ENCODE measurements at places on chromosomes 2 and 18.

- DNase-seq, result no peak
Observed at GRCh38 chr18:53864770-53865169, 359.7 kb downstream of the MBD2 start.

- no peak for DNase-seq
Observed at GRCh38 chr2:152763651-152764050, 45.2 kb downstream of the ARL6IP6 start.

DNA sequence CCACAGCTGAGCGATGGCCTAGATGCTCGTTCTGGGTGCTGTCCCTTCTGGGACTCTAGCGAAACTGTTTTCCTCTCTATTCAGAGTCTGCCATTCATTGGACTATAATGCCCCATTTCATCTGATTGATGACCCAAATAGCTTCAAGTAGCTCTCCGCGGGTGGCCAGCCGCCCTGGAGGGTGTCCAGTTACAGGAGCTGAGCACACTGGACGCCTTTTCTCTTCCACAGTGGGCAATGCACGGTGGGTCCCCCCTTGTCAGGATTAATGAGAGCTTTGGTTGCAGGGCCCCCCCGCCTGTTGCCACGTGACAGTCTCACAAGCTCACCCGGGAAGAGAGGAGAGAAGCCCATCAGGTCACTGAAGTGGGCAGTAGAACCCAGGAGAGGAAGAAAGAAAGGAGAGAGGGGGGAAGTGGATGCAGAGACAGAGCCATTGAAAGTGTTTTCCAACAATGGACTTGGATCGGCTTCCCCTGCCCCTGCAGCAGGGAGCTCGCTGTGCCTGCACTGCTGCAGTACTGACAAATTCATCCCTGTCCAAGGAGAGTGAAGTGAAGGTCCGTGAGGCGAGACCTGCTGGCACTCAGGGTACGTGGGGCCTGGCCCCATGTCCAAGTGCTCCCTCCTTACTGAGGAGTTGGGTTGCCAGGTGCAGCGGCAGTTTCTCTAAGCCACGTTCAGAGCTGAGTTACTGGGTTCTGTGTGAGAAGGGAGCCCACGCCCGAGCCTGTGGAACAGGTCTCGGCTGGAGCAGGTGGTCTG is 44.8 kb downstream of the DIPK1C start:
- DNase-seq, result no peak

DNA sequence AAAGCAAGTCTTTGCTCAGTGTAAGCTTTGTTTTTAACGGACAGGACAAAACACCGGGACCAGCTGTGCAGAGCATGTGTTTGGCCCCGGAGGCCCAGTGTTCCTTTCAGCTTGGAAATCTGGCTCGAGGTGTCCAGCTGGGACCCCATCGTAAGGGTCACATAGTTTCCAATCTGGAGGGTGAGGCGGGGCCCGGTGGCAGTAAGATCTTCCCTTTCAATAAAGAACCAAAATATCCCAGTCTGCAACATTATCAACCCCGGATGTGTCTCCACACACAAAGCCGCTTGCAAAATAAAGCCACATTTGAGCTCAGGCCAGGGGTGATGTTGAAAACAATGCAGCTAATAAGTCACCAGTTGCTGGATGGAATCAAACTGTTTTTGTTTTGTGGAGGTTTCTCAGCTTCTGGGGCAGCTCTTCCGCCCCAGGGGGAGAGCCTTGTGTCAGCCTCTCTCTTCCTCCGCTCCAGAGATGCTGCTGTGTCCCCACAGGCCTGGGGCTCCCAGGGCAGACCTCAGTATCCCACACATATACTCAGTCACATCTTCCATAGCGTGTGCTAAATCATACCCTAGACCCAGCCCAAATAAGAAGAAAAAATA is 138.6 kb upstream of the GLI2 start:
- no peak for DNase-seq

GRCh38 chr2:209534228-209534627 is 110.4 kb downstream of the MAP2 start:
- DNase-seq, result no peak

DNA sequence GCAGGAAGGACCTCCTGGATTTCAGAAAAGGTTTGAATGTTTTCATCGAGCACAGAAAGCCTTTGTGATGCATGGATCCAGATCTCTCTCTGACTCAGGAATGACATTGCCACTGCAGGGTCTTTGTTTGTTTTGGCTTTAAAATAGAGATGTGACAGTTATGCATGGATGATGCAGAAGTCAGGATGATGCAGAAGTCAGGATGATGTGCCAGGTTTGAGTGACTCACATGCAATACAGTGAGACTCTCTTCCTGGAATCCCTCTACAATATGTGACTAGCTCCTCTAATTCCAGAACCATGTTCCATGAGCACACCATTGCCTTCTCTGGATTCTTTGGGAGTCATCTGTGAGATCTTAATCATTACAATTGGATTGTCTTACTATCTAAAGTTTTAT is 177.9 kb upstream of the RAB6C start:
- no peak for DNase-seq

GRCh38 chr18:2881840-2882195 is 35.0 kb downstream of the EMILIN2 start:
- DNase-seq, result no peak

DNA sequence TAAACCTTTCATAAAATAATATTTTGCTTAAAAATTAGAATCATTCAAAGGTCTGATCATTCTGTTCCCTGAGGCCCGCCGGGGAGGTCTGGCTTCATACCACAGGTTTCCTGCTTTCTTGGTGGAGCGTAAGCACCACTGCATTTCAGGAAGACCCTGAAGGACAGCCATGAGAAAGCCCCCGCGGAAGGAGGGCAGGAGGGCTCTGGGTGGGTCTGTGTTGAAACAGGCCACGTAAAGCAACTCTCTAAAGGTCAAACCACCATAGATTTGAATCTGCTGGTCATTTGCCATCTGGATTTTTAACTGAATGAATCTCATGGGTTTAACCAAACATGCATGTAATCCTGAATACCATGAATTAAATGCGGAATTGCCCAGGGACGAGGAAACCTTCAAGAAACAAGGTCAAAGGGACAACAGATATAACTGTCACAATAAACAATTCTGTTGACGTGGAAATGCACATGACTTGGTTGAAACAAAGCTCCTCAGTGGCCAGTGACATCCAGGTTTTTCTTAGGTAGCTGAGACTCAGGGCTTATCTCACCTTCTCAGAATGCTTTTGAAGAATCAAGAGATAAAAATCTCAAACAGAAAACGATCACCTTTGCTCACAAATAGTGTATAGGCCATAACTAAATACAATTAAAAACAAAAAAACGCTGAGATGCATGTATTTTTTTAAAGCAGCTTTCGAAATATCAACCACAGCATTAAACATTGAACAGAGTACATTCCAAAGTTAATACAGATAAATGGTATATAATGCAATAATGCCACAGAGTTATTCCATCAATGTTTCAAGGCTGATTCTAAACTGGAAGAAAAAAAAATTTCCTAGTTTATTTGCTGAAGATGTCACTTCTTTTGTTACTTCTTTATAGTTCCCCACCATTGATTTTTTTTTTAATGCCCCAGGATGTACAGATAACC is 193.2 kb downstream of the BCL2 start:
- no peak for DNase-seq

- no peak for DNase-seq
Observed at GRCh38 chr2:76268484-76268883, 557.8 kb upstream of the GCFC2 start.

DNA sequence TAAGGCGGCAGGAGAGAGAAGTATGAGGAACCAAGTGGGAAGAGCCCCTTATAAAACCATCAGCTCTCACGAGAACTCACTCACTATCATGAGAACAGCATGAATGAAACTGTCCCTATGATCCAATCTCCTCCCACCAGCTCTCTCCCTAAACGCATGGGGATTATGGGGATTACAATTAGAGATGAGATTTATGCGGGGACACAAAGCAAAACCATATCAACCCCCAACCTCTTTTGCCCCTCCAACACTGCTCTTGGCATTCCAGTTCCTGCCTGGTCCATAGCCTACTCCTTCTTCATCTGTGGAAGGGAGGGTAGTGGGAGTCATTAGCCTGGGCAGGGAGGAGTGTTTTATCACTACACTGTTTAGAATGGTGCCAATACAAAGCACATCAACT is 1.4 kb upstream of the EHD3 start:
- DNase-seq, result no peak

DNA sequence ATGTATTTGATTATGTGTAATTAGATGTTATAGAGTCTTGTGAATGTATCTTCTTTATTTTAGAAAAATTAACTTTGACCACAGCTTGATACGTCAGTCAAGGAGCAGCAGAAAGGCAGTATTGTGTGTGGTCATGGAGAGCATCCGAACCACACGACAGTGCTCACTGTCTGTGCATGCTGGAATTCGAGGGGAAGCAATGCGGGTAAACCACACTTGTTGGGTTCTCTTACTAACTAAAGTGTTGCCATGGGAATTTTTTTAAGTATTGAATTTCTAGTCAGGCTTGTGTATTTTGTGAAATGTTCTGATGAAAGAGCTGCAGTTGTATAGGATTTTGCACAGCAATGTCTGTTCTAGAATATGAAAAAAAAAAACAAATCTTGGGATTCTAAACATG is 4.8 kb downstream of the PJVK start:
- no peak for DNase-seq

DNA sequence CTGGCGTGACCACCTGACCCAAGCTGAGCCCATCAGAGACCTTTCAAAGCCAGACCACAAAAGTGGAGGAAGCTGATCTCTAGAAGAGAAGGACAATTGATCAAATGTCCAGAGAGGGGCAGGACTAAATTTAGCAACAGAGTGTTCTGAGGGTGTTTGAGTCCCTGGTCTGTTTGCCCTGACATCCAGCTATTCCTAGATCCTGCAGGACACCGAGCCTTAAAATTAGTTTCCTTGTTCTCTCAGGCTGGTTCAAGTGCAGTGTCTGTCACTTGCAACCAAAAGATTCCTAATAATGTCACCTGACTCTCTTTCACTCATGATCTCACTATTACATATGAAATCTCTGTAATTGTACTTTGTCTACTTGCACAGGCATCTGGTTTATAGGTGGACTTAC is 33.0 kb upstream of the NPAS2 start:
- no peak for DNase-seq

DNA sequence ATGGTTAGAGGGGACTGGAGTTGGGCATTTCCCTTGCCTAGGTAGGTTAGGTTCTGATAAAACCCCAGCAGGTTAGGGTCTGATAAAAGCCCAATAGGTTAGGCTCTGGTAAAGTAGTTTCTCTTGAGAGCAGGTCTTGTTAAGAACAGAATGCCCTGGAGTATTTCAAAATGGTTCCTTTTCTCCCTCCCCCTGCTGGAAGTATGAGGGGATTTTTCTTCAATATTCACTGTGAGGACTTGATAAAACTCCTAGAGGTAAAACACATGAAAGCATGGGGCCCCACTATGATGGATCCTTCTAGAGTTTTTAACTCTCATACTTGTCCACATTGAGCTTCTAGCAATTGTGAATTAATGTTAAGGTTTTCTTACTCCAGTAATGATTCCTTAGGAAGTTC is 27.6 kb downstream of the ANKAR start:
- no peak for DNase-seq

GRCh38 chr2:97957432-97958183 is 38.1 kb downstream of the TMEM131 start:
- DNase-seq, result no peak

DNA sequence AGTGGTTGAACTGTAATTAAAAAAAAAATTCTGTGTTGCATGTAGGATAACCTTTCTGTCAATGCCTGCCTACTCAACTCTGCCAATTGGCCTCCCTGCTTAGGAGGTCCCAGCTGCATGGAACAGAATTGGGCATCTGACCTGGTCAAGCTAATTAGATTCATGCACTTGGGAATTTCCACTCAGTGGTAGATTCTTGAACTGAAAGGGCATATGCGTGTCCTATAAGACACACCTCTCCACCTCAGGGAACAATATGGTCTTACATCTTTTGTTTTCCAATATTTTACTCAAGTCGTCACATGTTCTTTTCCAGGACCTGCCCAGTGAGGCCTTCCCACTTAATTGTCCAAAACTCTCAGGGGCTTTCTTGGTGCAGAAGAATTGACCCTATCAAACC is 68.1 kb upstream of the TLK1 start:
- no peak for DNase-seq

DNA sequence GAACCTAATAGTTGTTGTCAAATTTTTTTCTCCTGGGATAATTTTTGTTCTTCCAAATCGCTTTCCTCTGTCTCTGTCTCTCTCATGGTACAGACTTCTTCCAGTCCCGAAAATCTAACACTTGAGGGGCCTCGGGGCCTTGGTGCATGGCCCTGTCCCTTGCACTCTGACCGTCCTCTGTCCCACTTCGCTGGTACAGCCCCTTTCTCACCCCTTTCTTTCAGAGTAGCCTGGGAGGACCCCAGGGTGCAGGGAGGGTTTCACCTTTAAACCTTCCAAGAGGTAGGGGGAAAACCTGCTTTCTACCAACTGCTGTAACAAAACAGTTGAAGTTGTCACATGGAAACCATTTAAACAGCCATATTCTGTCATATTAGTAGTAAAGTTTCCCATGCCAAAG is 22.2 kb upstream of the FAHD2A start:
- no peak for DNase-seq

DNA sequence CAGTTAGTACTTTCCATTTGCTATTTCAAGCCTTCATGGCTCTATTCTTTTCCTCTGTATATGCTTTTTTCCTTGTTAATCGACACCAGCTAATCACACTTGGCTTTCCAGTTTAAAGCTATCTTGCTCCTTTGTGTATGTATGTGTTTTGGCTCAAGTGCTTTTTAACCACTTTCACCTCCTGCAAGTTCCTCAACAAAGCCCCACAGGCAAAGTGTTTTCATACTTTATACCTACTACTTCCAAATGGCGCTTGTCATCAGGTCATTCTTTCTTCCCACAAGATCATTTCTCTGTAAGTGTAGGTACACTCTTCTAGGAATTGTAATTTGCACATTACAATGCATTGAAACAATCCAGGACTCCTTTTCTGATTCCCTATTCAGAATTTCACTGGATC is 64.0 kb upstream of the FIGN start:
- DNase-seq, result no peak

- no peak for DNase-seq
Observed at GRCh38 chr2:240893363-240893844, 2.6 kb downstream of the MAB21L4 start.

- DNase-seq, result no peak
Observed at GRCh38 chr2:232126301-232127099, 165.0 kb downstream of the DIS3L2 start.

- DNase-seq, result no peak
Observed at GRCh38 chr2:231163414-231164095, 34.9 kb upstream of the ARMC9 start.

DNA sequence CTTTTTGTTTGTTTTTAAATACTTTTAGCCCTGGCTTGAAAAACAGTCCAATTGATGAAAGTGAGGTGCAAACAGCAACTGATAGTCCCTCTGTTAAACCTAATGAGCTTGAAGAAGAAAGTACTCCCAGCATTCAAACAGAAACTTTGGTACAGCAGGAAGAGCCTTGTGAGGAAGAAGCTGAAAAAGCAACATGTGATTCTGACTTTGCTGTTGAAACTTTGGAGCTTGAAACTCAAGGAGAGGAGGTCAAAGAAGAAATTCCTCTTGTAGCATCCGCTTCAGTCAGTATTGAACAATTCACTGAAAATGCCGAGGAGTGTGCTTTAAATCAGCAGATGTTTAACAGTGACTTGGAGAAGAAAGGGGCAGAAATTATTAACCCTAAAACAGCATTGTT is 30.6 kb upstream of the DYSF start:
- no peak for DNase-seq

- no peak for DNase-seq
Observed at GRCh38 chr18:13409026-13409425, 190.5 kb downstream of the LDLRAD4 start.

Measured in NCI-H2081 treated with DMSO at 0.1 percent for 48 hours (cell line).